Motor neuron (in vitro differentiated cells): ENCODE measurements at places on chromosomes 6 and 20.

- no peak for ATAC-seq
Measured at GRCh38 chr6:89554106-89554505, 84.4 kb downstream of the LYRM2 start.

GRCh38 chr20:48951646-48952045, 30.1 kb downstream of the ARFGEF2 start:
- ATAC-seq, result no peak

- ATAC-seq, result peak; percentile 23
Measured at GRCh38 chr6:161215193-161215592, 58.7 kb downstream of the AGPAT4 start.

DNA sequence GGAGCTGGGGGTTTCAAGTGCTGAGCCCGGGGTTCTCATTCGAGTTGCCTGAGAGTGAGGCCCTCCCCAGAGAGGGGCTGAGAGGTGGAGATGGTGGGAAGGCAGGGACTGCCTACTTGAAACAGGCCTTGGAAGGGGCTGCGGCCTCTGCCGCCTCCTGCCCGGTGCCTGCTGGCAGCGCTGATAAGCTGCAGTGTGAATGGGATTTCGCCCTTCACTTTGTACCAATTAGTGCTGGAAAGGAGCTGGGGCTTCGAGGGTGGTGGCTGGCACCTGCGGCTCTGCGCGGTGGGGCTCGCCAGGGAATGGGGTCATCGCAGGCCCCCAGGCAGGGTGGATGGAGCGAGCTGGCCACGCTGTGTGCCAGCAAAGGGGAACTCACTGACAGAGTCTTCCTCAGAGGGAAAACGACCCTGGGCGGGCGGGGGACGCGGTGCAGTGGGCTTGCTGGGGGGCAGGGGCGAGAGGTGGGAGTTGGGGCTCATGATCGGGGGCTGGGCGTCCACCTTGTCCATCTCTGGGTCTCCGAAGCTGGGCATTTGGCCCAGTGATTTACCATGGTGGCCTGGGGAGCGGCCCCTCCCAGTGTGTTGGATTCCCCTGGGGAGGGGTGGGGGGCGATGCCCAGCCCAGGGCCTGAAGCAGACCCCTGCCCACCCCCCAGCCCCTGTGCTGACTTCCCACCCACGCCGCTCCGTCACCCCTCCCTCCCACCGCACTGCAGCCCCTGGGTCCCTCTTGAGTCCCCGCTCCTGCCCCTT, 22.9 kb downstream of the COL20A1 start:
- no peak for ATAC-seq

DNA sequence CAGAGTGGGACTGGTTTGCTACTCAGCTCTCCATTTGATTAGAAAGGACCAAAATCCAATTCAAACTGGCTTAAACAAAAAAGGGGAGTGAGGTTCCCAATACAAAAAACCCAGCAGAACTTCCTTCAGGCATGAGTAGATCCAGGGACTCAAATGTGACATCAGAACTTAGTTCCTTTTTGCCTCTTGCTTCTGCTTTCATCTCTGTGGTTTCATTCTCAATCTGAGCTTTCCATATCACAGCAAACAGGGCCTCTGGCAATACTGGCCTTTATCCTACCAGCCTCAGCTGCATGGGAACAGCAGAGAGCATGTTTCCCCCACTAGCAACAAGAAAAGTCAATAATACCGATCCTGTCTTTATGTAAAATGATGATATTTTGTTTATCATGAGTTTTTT, 28.6 kb upstream of the PRELID3B start:
- peak; percentile 38 for ATAC-seq

- ATAC-seq, result no peak
Measured at GRCh38 chr6:113301651-113302050, 555.5 kb upstream of the MARCKS start.

DNA sequence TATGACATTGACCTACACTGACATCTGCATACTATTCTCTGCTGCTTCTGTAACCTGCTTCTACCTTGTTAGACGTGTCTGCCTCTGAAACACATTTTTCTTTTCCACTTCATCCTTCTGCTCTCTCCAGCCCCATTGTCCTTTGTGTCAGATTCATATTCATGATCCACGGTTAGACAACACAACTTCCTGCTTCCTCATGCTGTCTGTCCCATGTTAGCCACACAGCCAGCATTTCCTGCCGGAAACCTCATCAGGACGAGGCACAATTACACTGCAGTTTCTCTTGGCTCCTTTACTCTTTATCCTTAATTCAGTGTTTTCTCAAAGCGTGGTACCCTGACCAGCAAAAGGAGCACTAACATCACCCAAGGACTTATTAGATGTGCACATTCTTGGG, 150.2 kb downstream of the TBC1D7 start:
- no peak for ATAC-seq

GRCh38 chr6:4574007-4574406, 202.2 kb upstream of the CDYL start:
- no peak for ATAC-seq

GRCh38 chr20:61958773-61959700, 106.6 kb downstream of the TAF4 start:
- ATAC-seq, result peak; percentile 63

DNA sequence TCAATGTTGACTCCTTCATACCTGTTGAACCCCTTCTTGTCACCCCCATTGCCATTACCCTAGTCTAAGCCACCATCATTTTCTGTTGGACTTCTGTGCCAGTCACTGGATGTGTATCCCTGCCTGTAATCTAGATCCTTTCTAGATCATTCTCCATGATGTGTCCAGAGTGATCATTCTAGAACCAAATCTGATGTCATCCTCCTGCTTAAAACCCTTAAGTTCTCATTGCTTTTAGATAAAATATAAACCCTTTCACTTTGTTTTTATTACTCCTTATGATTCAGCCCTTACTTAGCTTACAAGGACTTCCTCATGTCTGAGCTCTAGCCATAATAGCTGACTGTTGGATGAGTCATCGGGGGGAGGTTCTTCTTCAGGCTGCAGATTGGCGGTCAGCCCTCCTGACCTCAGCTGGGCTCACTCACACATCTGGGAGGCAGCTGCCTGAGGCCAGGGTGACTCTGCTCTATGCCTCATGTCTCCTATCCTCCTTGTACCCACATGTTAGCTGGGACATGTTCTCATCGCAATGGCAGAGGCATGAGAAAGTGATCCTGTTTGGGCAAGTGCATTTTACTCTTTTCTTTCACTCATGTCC, 287.6 kb downstream of the ESR1 start:
- peak; percentile 94 for ATAC-seq

GRCh38 chr6:11328613-11329247, 96.3 kb upstream of the NEDD9 start:
- peak; percentile 30 for ATAC-seq

GRCh38 chr20:25643716-25644115, 19.9 kb upstream of the NANP start:
- no peak for ATAC-seq

DNA sequence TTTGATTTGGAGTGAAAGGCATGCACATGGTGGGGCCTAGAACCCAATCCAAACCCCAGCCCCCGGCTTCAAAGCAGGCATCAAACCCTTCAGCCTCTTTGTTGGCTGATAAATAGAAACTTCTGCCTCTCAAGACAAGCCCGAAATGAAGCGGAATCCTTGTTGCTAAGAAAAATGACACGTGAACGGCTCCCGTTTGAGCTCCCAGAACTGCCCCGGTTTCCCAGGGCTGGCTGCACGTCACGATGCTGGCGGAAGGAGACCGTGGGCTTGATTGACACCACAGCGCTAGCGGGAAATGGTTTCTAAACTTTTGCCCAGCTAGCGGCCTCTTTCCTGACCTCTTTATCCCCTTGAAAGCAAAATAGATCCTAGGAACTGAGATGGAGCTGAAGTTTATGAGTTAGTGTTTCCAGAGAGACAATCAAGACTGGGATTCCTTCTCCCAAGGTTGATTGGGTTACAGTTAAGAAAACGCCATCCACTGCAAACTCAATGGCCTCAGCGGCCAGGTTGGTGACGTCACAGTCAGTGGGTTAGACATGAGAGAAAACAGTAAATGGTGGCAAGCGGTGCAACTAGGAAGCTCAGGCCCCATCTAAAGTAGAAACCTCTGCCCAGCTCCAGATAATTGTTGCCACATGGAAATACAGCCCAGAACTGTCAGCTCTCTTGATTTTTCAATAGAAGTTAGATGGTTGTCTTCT, 117.0 kb downstream of the ANKRD60 start:
- no peak for ATAC-seq

DNA sequence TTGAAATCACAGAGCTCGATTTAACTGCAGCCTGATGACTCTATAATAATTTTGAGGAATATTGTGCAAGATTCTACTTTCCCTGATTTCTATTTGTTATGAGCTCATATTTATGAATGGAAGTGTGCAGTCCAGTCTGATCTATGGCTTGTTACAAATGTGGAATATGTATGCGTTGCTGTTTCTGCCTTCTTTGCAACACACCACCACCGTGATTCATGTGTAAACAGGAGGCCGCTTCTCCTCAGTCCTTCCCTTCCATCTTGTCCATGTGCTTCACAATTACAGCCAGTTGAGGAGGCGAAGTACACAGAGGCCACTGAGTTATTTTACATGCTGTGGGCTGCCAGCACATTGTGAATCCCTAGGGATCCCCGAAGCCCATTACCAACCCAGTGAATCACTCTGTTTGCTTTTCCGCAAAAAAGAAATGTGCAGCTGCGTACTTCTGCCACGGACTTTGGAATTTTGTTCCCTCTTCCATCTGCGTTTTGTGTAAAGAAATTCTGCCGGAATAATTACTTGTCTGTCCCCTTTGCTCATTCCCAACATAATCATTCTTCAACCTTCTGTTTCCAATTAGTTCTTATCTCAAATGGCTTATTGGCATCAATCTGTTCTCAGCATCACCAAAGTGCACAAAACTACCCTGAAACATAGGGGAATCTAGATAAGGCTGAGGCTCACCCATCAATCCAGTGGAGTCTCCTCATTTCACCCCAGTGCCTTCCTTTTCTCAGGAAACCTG, 551.6 kb upstream of the CITED2 start:
- ATAC-seq, result peak; percentile 99

- peak; percentile 80 for ATAC-seq
Measured at GRCh38 chr6:168724669-168725570, 283.9 kb downstream of the SMOC2 start.

DNA sequence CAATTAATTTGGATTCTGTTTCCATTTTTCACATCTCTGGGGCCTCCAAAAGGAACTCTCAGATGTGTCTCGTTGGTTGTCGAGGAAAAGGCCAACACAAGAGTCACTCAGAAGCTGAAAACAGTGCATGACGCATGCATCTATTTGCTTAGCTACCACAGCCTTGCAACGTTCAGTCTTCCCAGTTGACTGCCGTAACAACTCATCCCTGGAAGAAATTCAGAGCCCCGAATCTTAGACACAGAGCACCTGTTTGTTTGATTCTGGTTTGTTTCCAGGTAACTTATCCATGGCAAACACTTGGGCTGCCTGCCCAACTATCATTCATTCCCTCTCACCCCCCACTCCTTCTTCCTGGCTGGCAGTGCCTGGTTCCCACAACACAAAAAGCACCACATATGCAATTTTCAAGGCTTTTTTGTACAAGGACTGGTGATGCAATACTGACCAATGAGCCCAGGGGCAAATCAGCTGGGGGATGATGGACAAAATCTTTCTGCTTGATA, 60.5 kb downstream of the ZMYND8 start:
- peak; percentile 95 for ATAC-seq

DNA sequence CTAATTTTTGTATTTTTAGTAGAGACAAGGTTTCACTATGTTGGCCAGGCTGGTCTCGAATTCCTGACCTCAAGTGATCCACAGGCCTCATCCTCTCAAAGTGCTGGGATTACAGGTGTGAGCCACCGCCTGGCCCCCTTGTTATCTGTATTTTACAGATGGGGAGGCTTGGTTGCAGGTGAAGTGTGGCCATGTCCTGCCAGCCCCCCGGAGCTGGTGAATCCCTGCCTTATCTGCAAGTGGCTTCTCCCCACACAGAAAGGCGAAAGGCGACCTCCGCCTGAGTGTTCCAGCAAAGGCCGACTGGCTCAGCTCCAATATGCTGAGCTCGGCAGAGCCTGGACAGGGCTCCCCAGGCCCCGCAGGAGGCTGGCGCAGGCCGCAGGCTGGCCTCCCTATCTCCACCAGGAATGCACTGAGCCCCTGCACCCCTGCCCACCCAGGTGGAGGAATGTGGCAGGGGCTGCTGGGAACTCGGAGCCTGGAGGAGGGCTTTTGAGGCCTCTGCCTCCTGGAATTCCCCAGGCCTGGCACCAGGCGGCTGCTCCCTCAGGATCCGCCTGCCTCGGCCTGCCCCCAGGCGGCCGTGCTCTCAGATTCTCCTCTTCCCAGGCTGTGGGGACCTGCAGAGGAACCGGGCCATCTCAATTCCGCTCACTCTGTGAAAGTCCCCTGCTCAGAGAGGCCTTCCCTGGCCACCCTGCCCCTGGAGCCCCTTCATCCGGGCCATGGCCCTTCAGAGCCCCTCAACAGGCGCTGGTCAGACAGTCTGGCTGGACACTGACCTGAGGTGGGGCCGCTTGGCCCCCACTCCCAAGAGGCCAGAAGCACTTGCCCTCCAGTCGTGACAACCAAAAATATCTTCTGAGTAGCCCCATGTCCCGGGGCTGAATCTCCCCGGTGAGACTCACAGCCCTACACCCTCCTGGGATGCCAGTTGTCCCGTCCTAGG, 9.3 kb upstream of the LAMA5 start:
- ATAC-seq, result peak; percentile 48

DNA sequence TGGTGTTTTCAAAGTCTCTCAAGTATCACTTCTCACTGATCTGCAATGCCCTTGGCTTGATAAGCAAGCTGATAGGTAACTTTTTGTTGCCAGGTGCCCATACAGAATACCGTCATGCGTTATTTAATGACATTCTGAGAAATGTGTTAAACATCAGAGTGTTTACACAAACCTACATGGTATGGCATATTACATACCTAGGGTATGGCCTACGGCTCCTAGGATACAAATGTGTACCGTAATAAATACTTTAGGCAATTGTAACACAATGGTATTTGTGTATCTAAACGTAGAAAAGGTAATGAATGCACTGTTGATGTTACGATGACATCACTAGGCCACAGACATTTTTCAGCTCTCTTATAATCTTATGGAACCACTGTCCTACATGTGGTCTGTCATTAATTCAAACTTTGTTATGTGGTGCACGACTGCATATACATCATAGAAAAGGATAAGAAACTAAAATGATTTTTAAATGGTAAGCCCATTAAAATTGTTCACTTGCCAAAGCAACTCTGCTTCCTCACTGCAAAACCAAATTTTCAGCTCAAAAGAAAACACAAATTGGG, 35.7 kb downstream of the CSNK2A1 start:
- no peak for ATAC-seq

GRCh38 chr20:62183426-62184142, 756 bp downstream of the MTG2 start:
- ATAC-seq, result no peak

DNA sequence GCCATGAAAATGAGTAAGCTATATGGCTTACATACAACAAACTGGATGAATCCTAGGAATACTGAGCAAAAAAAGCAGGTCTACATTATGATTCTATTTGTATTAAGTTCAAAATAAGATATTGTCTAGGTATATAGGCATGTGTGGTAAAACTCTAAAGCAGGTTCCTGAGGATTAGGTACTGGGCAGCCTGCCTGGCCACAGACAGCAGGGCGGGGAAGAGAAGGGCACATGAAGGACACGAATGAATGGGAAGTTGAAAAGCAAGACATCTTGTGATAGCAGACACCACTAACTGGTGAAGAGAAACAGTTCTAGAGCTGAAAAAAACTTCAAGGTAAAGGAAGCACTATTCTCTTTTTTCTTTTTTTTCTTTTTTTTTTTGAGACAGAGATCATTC, 72.6 kb upstream of the SLC4A11 start:
- ATAC-seq, result no peak
